Stimulated activated CD4-positive, alpha-beta T cell treated with anti-CD3 and anti-CD28 coated beads, Interleukin-2, amount 100 ng/mL, for 48 hours (primary cell): ENCODE measurements at places on chromosomes 1 and 21.

DNA sequence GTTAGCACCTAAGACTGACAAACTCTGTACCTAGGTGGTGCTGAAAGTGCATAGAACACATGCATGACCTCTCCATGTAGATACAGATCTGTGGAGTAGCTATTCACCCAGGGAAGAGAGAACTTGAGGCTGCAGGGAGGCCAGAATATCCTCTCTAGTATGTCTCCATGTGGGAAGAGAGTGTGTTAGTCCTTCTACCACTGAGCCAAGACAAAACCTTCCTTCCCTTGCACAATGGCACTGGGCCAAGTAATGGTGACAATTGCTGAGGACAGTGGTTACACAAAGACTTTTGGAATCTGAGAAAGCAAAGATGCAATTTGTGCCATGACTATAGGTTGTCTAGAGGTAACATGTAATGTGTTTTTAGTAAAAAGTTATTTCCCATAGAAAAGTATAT, 52.3 kb downstream of the C1orf198 start:
- DNase-seq, result no peak

DNA sequence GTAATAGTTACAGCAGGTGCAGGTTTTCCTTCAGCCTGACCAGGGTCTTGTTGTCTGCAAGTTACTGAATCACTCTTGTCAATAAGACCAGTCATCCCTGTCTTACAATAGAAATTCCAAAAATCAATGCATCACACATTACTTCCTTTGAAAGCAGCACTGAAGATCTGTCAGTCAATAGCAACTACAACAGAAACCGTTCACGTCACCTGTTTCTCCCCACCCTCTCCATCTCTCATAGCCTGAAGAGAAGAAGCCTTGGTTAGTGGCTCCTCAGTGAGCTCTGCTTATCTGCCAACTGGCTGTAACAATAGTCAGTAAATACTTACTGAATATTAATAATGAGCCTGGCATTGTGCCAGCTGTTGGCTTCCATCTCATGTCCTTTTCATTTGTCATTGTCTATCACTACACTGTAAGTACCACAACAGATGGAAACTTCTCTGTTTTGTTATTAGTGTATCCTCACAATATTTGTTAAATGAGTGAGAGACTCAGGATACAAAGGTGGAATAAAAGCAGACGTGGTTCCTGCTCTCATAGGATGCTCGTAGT, 195.2 kb downstream of the S1PR1 start:
- DNase-seq, result no peak

DNA sequence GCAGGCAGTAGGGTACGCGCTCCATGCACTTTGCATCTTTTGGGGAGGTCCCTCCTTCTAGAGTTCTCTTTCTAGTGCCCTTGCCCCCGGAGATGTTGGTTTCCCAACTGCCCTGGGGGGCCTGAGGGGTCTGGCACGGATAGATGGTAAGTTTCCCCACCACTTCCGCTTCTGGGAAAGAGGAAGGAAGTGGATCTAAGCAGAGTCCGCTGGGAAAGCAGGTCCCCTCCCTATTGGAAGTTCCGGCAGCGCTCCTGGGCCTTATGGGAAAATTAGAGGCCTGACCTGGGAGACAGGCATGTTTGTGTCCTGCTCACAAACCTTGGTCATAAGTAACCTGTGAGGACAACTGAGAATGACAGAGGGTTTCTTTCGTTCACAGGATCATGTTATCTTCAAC, 274.4 kb downstream of the RPS6KC1 start:
- DNase-seq, result no peak

GRCh38 chr21:42522771-42523170, 9.1 kb downstream of the SLC37A1 start:
- DNase-seq, result no peak

DNA sequence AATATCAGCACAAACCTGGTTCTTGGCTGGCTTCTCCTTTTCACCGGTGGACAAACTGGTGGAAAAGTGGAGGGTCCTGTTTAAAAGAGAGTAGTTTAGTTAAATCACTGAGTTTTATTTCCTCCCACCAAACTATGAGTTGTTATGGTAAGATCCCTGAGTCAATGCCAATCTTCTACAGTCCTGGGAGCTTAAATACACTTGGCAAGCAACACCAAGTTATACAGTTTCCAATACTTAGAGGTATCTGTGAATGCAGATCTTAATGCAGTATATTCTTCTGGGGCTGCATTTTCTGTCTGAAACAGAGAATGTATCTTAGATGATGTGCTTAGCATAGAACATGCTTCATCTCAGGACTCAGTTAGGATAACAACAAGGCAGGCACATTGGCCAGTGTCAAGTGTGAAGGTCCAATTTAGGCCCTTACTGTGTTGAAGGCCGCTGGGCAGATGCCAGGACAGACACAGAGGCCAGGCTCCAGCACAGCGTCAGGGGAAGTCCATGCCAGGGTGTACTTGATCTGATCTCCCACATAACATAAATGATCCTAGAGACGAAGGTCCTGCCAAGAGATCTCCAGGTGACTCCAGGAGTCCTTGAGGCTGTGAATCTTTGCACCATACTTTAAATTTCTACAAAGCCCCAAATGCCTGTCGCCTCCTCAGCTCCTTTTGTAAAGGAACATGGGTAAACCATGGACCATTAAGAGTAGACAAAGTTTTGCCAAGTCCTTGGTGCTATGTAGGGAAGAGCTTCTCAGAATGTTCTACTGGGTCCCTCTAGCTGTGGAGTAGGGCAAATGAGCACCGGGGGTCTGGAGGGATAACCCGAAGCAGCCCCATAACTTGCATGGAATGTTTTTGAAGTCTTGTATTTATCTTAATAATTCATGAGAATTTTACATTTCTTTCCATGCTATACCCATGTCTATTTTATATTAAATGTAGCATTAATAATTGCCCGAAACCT, 76.8 kb downstream of the KCNJ15 start:
- DNase-seq, result no peak

DNA sequence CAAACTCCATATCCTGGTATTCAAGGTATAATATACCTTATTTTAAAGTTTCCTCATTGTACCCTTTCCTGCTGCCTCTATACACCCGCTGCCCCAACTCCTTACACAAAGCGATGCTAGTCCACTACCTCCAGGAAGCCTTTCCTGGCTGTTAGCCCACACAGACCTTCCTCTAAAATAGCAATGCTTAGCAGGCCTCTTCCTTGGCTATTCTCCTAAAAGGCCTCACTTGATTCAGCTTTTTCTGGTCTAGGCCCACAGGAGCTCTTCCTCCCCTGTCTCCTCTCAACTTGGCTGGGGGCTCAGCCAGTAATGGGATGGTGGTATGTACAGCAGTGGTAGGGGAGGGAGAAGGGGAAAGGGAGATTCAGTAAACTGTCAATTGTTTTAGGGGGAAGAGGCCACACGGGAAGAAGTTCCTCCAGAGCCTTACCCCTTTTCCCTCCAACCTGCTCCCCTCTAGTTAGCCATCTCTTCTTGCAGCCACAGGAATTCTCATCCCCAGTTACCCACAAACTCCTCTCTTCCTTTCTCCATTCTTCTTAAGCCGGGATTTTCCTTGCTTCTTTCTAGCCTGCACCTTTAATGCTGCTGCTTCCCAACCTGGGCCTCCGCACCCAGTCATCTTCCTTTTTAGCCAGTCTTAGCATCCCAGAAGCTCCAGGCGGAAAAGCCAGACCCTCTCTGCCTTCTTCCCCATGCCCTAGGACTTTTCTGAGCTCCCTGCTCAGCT, 2.6 kb downstream of the LRRC41 start:
- DNase-seq, result no peak
